ENCODE measurements at places on chromosomes 6 and 20.

DNA sequence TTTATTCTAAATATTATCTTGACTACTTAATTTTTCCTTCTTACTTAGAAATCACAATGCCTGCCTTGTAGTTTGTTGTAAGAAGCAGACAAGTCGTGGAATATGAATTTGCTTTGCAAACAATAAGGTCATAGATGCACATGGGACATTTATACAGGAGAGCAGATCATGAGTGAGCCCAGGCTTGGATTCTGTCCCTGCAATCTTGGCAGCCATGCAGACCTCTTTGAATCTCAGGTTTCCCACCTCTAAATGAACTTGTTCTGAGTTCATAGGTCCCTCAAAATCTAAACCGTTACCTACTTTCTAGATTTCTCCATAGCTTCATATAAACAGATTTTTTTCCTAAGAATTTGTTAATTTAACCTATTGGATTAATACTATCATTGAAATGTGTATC, 19.5 kb downstream of the KIAA0408 start:
- no peak for DNase-seq

DNA sequence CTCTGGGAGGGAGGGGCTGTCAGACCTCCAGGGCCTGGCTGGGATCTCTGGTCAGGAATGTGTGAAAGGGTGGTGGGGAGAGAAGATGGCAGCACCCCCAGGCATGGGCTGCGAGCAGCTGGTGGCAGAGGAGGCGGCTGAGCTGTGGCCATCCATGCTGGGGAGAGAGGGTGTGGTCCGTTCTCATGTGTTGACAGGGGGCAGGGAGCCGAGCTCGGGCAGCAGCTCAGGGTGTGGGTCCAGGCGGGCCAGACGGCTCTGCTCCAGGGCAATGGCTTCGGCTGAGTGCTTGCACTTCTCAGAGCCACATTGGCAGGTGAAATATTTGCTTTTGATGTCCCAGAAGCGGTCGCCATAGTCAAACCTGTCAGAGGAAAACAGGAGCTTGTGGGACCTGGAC, 1.1 kb upstream of the SLC44A4 start:
- DNase-seq: no peak

DNA sequence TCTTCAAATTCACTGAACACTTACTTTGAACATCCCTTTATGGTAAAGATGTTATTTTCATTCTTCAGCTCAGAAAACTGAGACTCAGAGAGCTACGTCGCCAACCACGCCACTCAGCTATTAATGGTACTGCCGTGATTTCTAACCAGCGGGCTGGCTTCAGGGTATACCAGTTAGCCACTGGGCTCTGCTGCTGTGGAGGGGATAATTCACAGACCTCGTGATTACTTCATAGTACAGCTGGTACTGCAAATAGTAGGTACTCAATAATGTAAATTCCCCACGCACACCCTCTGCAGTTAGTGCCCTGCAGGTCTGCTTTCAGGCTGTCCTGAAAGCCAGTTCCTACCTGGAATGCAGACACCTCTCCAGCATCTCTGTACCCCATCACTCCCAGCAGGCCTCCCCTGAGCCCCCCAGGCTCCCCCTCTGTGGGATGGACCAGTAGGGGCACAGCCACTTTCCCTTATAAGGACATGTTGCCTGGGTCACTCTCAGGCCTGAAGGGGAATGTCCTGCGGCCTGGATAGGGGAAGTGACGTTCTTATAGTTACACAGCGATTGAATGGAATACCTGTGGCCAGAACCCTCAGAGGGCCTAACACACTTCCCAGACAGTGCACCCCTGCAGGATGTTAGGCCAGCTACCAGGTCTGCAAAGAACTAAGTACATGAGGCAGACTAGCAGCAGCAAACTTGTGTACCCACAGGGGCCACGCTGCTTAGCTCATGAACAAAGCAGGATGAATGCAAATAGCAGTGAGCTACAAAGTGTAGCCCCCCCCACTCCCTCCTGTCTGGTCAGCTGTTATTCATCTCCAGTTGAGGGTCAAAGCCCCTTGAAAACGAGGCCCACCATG, 1.3 kb upstream of the OCSTAMP start:
- DNase-seq: no peak

DNA sequence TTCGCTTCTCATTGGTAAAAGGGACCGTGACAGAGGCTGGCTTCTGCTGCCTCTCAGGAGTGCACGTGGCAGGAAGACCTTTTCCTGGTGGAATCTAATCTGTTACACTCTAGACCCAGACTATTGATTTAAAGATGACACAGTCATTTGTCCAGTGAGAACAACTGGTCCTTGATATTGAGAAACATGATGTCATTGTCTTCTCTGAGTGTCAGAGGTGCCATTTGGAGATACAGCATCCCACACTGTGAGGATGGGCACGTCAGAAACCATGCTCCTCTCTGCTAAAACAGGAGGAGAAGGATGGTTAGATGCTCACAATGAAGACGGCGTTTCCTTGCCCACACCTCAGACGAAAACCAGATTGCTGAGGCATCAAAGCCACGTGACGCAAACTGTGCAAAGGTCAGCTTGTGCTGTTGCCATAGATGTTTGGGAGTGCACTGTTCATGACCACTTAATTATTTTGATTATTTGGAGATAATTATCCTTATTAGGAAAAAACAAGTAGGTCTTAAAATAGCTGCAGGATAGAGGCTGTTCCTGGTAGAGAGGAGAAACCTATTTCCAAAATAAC, 169.0 kb downstream of the SMOC2 start:
- no peak for DNase-seq

DNA sequence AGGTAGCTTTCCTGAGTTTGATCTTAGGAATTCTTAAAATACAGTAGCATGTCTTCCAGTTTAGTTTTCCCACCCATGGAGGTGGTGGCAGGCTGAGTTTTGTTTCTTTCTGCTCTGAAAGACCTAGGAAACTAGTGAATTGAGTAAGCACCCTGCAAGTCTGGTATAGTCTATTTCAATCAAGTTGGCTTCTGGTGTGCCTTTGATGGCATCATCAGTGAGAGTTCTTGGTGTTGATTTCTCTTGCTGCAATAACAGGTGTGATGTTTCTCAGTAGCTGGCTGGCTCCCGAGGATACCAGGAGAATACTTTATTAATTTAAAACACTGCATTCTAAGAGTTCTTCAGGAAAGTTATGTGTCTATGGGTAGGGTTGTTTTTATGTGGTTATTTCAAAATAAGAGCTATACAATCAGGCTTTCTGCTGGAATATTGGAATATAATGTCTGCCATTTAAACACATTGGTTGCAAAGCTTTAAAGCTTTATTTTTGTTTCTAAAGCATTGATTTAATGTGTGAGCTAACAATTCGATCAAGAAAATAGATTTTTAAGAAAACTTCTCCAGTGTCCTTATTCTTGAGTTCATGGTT, 19.0 kb downstream of the VAPB start:
- DNase-seq: no peak

DNA sequence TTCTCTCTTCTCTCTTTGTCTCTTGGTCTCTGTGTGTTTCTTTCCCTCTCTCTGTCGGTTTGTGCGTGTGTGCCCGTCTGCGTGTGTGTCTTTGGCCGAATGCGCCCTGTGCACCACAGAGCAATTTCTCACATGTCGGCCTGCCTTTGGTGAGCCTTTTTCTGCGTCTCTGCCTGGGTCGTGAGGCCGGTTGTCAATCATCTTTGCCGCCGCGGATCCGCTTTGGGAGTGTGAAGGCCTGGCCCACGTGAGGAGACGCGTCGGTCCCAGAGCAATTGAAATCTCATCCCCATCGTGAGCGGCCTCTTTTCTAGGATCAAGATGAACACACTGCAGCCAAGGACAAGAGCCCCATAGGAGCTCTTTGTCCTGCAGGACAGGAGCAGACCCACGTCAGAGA, 580.7 kb upstream of the ZNF337 start:
- DNase-seq: no peak

- DNase-seq: no peak
These were observed 41.0 kb downstream of the CYP24A1 start for GRCh38 chr20:54132612-54133433.

DNA sequence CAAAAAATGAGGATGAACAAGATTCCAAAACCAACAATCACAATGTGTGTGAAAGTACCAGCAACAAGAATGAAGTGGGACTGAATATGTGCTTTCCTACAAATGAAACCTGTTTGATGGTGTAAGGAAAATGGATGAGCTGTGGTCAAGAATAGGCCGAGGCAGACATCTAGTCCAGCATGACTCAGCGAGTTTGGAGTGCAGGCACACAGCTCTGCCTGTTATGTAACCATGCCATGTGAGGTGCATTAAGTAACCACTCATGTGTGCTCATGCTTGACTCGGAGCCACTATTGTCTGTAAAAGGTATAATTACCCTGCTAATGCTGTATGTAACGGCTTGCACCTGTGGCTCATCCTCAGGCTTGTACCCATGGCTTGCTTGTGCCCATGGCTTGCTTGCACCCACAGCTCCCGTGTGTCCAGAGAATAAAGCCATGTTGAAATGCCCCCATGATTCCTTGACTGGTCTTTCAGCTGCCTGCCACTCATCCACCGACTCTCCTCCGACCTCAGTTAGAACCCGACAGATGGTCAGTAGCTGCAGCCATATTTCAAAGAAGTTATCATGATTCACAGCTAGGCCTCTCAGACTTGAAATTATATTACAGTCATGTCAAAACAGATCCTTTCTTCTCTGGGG, 98.7 kb downstream of the BACH2 start:
- DNase-seq: no peak

DNA sequence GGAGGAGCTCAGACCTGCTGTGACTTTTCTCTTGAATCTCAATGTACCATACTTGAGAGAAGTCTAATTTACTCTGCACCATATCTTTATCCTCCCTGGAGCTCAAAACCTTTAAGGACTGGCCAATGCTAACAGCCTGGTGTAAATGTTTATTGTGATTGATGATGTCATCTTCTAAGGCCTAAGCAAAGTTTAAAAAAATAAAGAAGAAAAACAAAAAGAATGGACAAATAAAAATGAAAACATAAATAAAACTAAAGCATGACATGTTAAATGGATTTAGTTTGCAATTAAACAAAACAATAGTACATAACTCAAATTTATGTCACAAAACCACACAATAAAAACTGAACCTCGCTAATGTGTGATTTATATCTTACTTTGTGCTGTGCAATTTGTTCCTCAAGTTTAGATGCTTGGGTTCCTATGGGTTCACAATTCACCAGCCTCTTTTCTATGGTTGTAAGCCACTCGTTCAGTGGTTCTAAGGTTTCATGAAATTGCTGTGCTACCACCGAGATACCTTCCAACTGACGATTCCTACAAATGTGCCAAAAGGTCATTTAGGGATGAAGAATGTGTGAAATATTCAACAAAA, 113.0 kb downstream of the DST start:
- DNase-seq: no peak

DNA sequence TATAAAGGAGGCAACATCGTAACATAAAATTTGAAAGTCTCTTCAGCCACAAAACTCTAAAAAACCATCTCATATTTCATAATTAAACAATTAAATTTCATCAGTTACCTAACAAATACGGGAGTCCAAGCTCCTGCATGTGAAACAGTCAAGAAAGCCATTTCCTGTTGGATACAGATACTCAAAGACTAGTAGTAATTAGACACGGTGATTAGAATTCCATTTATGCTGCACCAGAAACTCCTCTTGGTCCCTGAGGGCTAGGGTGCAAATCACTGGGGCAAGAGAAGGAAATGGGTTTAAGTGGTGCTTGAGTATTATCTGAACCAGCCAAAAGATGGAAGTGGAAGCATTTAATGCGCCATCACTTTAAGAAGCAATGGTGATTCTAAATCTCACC, 27.4 kb downstream of the TRAM2 start:
- DNase-seq: no peak

GRCh38 chr6:14791526-14791925, 454.3 kb upstream of the JARID2 start:
- no peak for DNase-seq

- DNase-seq: no peak
These were observed 86.6 kb downstream of the SLC16A10 start for GRCh38 chr6:111173946-111174345.

DNA sequence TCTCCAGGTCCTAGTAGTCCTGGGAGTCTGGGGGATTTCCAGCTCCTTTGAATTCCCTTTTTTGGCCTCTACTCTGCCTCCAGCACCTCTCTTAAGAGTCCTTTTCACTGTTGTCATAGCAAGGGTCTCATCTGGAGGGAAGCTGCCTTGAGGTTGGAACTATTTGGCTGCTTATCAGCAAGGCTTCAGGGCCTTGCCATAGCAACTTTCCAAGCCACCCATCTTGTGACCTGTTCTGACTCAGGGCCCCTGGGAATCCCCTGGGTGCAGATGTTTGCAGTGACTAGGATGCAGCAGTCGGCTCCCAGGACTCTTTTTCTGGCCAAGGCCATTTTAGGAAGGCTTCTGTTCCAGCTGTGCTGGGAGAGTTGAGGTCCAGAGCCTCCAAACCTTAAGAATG, 12.4 kb downstream of the PKIG start:
- DNase-seq: no peak

- no peak for DNase-seq
These were observed 109.3 kb downstream of the TRDN start for GRCh38 chr6:123527406-123527805.

DNA sequence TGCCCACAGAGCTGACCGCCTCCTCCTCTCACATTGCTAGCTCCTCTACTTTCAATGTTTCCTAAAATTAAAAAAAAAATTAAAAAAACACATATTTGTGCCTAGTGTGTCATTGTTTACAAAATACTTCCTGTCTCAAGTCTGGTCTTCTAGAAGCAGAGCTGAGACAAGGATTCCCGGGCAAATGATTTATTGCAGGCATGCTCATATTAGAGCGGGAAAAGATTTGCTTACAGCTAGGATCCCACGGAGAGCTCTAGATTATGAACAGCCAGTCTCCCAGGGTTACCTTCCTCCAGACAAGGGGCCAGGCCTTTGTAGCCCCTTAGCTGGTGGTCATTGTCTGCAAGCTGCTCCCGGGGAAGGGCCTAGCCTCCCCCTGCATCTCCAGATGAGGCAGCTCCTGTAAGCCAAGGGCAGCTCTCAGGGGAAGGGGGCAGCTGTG, 9.4 kb downstream of the PACSIN1 start:
- DNase-seq: no peak

GRCh38 chr6:39870950-39871349, 63.3 kb downstream of the MOCS1 start:
- no peak for DNase-seq

- no peak for DNase-seq
These were observed 148.3 kb downstream of the HACE1 start for GRCh38 chr6:104711371-104711770.

DNA sequence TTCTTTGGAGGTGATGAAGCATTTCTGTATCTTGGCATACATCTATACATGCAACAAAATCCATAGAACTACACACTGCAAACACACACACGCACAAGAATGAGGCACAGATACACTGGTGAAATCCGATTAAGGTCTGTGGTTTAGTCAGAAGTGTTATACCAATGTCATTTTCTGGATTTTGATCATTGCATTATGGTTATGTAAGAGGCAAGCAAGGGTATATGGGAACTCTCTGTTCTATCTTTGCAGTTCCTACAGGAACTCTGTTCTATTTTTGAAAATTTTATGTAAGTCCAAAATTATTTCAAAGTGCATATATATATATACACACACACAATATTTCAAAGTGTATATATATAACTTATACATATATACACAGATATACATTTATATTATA, 101.7 kb downstream of the SYNDIG1 start:
- no peak for DNase-seq

Data from stimulated activated CD4-positive, alpha-beta T cell treated with anti-CD3 and anti-CD28 coated beads, Interleukin-1b, Interleukin-23, amount 100 ng/mL, for 1 hour (primary cell).